EH (cell line): ENCODE measurements at places on chromosomes 7 and 10.

DNA sequence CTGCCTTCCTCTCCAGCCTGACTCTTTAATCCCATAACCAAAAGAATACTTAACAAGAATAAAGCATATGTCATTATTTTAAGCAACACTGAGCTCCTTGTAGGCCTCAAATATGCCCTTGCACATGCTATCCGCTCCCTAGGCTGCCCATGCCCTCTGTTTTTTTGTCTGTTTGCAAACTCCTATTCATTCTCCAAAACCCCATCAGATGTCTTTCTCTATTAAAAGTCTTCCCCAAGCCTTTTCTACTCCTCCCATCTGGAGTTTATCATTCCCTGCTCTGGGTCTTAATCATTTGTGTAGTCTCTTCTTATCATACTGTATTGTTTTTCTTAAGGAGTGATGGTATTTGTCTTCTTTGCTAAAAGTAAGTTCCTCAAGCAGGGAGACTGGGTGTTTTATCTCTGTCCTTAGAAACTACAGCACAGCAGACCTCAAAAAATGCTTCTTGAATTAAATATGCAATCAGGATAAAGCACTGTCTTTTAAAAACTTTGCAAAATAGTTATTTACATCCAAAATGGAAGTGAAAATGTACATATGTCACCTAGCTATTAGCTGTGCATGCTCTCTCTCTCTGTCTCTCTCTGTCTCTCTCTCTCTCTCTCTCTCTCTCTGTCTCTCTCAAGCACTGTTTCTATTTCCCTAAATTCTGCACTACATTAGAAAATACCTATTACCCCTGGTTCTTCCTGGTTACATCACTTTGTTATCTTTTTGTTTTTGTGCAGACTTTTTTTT lies 56.5 kb upstream of the OPALIN start:
- no peak for DNase-seq

DNA sequence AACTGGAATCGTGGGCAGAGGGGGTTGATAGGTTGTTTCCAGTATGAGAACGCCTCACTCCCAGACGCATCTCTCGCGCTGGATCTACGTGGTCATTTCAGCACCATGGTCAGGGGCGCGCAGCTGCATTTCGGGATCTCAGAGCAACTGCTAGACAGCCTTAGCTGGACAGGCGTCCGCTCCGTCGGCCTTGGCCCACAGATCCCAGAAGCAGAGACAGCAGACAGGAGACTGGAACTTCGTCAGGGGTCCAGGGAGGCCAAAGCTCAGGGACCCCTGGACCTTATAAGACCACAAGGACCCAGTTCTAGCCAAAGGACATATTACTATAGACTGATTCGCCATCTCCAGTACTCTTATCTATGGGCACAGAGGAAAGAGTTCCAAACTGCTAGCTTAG lies 5.3 kb downstream of the NEUROG3 start:
- DNase-seq: peak; percentile 65

DNA sequence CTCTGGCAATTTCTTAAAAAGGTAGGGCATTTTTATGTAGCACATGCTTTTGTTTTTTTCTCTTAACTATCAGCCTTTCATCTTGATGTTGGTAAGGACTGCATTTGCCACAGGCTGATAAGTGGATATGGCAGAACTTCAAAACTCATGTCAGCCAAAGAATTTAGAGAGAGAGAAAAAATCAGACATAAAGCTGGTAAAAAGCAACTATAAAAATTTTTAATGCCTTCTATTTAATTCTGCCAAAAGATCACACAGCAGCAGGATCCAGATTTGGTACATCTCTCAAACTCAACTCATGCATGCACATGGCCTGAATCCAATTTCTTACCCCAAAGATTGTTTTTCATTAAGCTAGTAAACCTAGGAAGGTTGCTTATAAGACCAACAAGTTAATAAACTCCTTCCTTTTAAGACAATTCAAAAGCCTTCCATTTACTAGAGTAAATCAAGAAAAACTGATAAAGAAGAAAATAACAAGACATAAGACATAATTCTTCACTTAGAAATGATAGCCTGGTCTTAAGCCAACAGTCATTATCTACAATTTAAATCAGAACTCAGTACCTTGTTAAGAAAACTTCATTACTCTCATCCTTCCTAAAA lies 69.3 kb downstream of the GLI3 start:
- peak; percentile 29 for DNase-seq

- no peak for DNase-seq
These were observed 23.2 kb downstream of the PILRA start for GRCh38 chr7:100396421-100396982.

- DNase-seq: no peak
These were observed 27.6 kb downstream of the DRGX start for GRCh38 chr10:49368256-49368655.

GRCh38 chr10:62726638-62727037 lies 77.9 kb upstream of the ADO start:
- DNase-seq: no peak

GRCh38 chr10:73576178-73576889 lies 14.8 kb downstream of the USP54 start:
- peak; percentile 88 for DNase-seq

GRCh38 chr10:6177880-6178281 lies 24.9 kb upstream of the PFKFB3 start:
- DNase-seq: no peak

DNA sequence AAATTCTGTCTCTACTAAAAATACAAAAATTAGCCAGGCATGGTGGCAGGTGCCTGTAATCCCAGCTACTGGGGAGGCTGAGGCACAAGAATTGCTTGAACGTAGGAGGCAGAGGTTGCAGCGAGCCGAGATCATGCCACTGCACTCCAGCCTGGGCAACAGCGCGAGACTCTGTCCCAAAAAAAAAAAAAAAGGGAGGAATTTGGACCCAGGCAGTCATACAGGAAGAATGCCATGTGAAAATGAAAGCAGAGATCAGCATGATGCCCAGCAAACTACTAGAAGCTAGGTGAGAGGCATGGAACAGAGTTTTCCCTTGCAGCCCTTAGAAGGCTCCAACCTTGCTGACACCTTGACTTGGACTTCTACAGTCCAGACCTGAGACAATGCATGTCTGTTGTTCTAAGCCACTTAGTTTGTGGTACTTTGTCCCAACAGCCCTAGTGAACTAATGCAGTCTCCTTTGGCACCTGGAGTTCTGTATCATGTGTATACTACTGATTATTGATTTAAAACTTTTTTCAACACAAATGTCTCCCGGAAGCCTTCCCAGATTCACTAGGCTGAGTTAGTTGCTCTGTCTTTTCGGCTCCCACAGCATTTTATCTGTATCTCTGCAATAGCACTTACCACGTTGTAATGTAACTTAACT lies 10.2 kb upstream of the BAG3 start:
- no peak for DNase-seq

- no peak for DNase-seq
These were observed 56.3 kb downstream of the CRTAC1 start for GRCh38 chr10:97974100-97974499.

GRCh38 chr7:51015581-51015980 lies 232.9 kb upstream of the GRB10 start:
- DNase-seq: no peak

- DNase-seq: peak; percentile 81
These were observed 312.4 kb upstream of the CACNA2D1 start for GRCh38 chr7:82755705-82756551.

DNA sequence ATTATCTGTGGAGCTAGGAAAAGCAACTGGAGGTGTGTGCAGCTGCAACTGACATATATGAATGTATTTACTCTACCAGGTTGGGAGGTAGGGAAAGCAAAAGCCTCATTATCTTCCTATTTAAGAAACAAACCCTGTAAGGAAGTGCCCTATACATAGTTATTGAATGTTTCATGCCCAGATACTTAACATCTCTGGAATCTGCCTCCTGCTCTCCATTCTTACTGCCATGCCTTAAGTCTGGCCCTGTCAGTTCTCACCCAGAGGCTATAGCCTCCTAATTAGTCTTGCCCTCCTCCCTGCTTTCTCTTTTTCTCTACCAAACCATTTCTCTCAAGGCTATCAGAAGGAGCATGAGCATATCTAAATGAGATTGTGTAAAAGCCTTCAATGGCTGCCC lies 542.6 kb upstream of the LRRN3 start:
- DNase-seq: peak; percentile 72

- no peak for DNase-seq
These were observed 65.8 kb downstream of the BLNK start for GRCh38 chr10:96205580-96205979.

- DNase-seq: peak; percentile 89
These were observed 9.3 kb upstream of the SPOCK2 start for GRCh38 chr10:72097448-72098300.

- no peak for DNase-seq
These were observed 765 bp downstream of the CELF2 start for GRCh38 chr10:11018432-11018841.

DNA sequence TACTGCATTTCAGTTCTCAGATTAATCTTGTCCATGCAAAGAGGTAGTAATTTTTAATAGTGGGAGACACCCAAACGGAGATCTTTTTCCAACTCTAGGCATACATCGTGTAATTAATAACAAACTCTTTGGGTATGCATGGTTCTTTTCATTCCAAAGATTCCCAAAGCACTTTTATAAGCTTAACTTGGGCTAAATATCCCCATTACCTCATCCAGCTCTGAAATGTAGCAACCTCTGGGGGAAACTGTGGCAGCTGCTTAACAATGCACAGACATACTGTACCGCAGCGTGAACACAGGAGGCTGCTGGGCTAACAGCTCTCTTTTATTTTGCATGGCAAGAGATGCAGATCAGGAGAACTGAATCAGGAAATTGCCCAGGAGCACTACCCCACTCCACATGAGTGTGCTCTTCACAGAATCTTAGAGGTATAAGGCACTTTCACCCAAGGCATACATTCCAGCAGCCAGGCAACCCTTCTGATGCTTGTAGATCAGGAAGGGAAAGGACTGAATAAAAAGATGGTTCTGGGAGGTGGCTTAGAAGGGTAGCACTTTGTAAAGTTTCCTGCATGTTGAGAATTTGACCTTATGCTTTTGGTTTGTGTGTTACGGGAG lies 114.4 kb upstream of the GLI3 start:
- peak; percentile 88 for DNase-seq

- no peak for DNase-seq
These were observed 114.6 kb upstream of the RET start for GRCh38 chr10:42962110-42962901.
